ENCODE measurements at places on chromosomes 4 and X.

GRCh38 chrX:13250826-13251580 is 68.8 kb downstream of the ATXN3L start:
- no peak for DNase-seq

GRCh38 chrX:13212191-13212651 is 107.6 kb downstream of the ATXN3L start:
- no peak for DNase-seq

DNA sequence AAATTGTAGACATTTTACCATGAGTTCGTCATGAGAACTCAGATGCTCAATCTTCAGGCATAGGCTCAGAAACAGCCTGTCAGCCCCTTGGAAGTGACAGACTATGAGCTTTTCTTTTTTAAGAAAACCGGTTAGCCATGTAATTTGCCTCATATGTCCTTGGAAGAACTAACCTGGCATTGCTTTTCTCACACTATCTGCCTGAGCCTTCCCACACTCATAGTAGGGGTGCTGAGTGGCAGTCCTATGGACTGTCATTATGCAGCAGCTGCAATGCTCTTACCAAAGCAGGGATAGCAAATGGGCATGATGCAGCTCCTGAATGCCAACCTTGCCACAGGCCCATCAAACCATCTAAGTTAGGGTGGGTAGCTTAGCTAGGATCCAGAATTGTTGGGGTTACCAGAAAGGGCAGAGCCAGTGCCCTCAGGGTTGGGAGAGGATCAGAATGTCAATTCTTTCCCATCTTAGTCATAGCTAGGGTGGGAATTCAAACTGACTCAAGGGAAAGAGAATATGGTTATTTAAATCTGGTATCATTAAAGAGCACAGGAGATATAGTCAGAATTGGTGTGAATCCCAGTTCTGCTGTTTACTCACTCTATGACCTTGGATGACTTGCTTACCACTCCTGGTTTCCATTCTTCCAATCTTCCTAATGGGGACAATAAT is 230.6 kb upstream of the CPEB2 start:
- DNase-seq = no peak

DNA sequence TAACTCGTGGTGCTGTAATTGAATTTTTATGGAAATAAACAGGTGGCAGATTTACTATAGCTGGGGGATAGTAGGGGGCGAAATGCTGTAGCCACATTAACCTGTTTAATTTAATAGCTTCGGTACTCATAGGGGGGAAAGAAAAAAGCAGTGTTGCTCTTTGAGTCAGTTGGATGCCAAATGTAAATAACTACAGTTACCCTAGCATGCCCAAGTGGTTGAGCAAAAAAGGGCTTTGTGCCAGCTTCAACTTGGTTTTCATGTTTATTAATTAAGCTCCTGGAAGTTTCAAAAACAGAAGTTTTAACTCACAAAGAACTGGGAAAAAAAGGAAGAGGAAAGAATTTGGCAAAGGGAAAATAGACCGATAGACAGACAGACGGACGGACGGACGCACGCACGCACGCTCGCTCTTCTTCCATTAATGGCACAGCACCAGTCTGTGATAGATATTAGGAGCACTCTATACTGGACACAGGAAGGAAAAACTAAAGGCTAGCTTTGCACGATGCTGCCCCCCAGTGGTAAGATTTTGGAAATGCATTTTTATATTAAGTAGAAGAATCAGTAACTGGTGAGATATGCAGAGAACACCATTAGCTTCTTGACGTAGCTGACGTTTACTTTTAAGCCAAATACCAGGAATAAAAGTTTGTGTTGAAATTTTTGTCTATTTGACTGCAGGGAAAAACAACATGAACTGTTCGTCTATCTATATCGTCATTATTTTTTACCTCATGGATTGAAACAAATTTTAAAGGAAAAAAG is 151.8 kb downstream of the SLC7A11 start:
- DNase-seq = peak; percentile 94

- DNase-seq = no peak
Observed at GRCh38 chr4:14428125-14428524, 574.2 kb upstream of the CPEB2 start.

- DNase-seq = no peak
Observed at GRCh38 chrX:95435198-95435597, 1249.4 kb upstream of the DIAPH2 start.

DNA sequence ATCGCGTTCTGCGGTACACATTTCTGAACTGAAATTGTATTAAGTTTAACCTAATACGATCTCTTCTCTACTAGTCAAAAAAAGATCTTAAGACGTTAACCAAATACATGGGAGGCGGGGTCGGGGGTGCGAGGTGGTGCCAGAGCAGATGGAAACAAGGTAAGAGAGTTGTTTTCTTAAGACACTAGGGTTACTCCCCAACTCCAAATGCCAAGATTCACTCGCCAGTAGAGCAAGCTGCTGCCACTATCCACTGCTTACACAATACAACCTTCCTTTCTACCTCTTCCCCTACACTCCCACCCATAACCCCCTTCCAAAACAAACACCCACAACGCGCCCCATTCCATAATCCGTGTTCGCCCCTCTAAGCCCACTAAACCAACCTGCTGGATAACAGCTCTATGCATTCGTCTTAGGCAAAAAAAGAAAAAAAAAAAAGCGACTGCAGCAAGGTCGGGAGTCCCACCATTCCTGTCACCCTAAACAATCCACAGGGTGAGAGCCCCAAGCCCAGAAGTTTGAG is 1.3 kb downstream of the LCORL start:
- DNase-seq = no peak

DNA sequence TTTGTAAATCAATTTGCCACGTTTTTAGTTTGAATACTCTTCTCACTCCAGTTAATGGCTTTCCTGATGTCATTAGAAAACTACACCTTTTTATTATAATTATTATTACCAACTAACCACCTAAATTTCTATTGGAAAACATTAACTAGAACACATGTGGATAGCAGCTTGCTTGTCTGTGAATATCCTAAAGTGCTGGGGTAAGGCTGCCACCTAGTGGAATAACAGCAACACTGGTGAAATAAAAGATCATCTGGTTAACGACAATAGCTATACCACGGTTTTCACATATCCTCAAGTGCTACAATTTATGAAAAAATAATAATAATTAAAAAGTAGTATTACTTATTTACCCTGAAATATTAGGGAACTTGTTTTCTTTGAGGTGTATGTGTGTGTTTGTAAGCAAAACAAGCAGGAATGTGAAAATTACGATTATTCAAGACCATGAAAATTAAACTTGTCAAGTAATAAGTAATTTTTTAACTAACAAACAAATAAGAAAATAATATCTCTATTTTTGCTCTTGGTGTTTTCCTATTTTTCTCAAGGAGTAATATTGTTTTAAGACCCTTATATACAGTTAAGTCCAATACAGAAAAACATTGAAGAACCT is 130.1 kb upstream of the TECRL start:
- DNase-seq = peak; percentile 75

GRCh38 chr4:139142087-139142486 is 34.9 kb downstream of the ELF2 start:
- no peak for DNase-seq

DNA sequence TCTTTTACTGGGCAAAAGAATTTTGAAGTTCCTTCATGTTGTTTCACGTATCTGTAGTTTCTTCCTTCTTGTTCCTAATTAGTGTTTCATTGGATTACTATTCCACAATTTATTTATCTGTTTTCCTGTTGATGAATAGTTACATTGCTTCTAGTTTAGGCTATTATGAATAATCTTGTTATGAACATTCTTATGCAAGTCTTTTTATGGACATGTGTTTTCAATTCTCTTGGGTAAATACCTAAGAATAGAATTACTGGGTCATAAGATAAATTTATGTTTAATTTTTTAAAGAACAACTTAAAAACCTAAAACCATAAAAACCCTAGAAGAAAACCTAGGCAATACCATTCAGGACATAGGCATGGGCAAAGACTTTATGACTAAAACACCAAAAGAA is 70.9 kb upstream of the RXFP1 start:
- no peak for DNase-seq

DNA sequence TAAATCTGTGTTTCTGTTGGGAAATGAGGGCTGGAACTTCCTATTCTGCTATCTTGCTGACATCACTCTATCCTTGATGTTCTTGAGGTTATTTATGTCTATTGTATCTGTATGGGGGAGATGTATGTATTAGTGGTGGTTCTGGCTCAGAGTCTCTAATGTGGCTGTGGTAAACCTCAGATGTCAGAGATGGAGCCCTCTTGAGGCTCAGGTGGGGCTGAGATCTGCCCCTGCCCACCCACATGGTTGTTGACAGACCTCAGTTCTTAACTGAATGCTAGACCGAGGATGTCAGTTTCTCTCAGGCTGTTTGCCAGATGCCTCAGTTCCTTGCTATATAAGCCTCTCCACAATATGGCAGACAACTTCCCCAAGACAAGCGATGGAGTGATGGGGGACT is 3.3 kb upstream of the CPE start:
- DNase-seq = no peak

DNA sequence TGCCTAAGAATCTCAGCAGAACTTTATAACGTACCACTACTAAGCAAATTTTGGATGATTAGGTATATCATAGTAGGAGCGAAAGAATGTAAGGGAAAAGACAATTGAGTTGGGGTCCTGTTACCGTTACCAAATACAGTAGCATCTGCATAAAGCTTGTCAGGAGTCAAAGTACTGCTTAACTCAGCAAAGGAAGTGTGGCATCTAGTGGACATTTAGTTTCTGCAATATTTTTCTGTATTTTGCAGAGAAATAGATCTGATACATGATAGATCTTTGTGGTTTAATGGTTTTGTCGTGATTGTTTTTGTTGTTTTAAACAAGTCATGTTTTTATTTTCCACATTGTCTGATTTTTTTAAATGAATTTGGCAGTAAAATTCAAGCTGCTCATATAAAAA is 81.0 kb upstream of the SMARCAD1 start:
- DNase-seq = peak; percentile 17

- no peak for DNase-seq
Observed at GRCh38 chr4:47819178-47819577, 18.7 kb downstream of the CORIN start.

DNA sequence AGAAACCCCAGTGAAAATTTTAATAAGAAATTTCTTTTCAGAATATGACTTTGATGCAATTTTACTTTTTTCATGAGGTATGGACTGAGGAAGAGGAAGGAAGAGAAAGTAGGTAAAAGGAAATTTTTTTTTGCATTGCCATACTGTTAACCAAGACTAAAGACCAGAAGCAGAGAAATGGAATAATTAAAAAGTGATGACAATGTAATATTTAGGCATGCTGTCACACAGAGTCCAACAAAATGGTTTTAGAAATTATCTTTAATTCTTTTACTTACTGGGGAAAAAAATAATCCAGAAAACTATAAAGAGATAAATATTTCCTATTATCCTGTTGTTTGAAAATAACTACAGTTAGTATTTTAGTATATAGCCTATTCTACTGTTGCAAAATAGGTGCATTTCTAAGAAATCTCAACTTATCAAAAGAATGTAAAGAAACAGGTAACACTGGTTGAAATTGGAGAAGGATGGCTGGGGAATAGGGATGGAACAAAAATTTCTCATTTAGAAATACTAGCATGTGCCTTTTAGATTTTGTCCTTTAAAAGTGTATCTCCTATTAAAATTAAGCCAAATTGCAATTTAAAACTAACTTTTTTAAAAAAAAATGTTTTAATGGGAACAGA is 92.6 kb downstream of the ANXA3 start:
- DNase-seq = no peak

GRCh38 chr4:44425614-44426208 is 22.9 kb downstream of the KCTD8 start:
- no peak for DNase-seq

- no peak for DNase-seq
Observed at GRCh38 chr4:94531991-94532789, 80.4 kb downstream of the PDLIM5 start.

DNA sequence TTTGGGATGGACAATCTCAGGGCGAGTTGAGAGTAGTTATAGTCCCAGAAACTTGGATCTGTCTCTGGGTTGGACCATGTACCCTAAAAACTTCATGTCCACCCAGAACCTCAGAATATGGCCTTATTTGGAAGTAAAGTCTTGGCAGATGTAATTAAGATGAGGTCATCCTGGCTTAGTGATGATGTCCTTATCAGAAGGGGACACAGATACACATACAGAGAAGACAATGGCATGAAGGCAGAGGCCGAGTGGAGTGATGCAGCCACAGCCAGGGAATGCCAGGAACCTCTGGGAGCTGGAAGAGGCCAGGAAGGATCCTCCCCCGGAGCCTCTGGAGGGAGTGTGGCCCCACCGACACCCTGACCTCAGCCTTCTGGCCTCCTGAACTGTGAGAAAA is 61.2 kb upstream of the STX18 start:
- no peak for DNase-seq

DNA sequence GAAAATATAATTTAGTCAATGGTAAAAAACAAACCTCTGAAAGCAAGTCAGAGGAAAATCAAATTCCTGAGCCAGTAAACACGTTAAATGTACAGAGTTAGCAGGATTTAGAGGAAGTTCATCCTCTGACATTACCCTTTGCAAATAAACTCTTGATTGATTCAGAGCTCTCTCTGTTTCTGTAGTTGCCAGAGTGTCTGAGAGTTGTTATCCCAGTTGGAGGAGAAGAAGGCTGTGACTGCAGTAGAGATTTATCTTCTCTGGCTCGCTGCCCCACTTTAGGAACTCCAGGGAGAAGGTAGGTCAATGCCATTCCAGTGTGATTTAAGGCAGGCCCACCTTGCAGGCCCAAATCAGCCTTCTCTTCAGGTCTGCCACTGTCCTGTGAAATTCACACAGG is 6.2 kb upstream of the AMOT start:
- DNase-seq = no peak

DNA sequence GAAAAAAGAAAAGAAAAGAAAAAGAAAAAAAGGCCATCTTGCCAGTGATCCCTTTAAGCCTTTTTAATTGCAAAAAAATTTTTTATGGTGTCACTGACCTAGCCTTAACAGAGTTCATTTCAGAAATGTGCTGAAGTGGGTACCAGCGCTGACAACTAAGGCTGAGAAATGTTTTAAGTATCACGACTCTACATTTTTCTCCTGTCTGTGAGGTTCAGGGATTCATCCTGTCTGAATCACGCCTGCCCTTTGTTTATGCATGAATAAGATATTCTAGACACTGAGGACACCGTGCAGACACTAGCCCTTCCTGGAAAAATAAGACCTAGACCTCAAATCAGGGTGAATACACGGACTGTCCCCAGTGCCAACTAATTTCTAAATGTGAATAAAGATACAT is 154.4 kb upstream of the NOCT start:
- DNase-seq = no peak

GRCh38 chr4:93730760-93731159 is 97.8 kb upstream of the ATOH1 start:
- DNase-seq = no peak
